ENCODE measurements at places on chromosomes 1 and 21. TPM values are rescaled to one million over a fixed set of nuclear protein-coding genes. Genes with fewer than 3 reads are reported as not detected.

PCAT6 gene
- not detected for total RNA-seq

C1orf216 gene
- total RNA-seq, result 17.5 TPM

NHLH1 gene
- total RNA-seq, result not detected

ADCY10 gene
- under 0.01 TPM for total RNA-seq

OR2T35 gene
- total RNA-seq, result not detected

RAB3B gene
- total RNA-seq, result 21.7 TPM

GJA9 gene
- not detected for total RNA-seq

EGLN1 gene
- 112 TPM for total RNA-seq

OLFML3 gene
- total RNA-seq, result 0.45 TPM

RNF207 gene
- total RNA-seq, result 16.1 TPM

APCS gene
- total RNA-seq, result not detected

HUNK gene
- not detected for total RNA-seq

CSF3R gene
- not detected for total RNA-seq

SLC25A34 gene
- total RNA-seq, result 0.38 TPM

BARHL2 gene
- not detected for total RNA-seq

UQCRHL gene
- 13.7 TPM for total RNA-seq

HORMAD1 gene
- not detected for total RNA-seq

ASTN1 gene
- total RNA-seq, result not detected

RAB42 gene
- 0.81 TPM for total RNA-seq

LRRN2 gene
- not detected for total RNA-seq

NPL gene
- total RNA-seq, result 1.0 TPM

LIN28A gene
- total RNA-seq, result not detected

RYR2 gene
- total RNA-seq, result not detected

FAM72C gene
- total RNA-seq, result 1.5 TPM

KCNE1 gene
- 0.18 TPM for total RNA-seq

CNR2 gene
- total RNA-seq, result not detected

CCDC17 gene
- 0.54 TPM for total RNA-seq

TMCC2 gene
- total RNA-seq, result 2.0 TPM

TMEM125 gene
- not detected for total RNA-seq

TSACC gene
- not detected for total RNA-seq

ACKR1 gene
- 0.75 TPM for total RNA-seq

DNAJC28 gene
- 0.94 TPM for total RNA-seq

DEPDC1 gene
- 5.6 TPM for total RNA-seq

HJV gene
- not detected for total RNA-seq

RIPPLY3 gene
- total RNA-seq, result not detected

SPATA45 gene
- not detected for total RNA-seq

CD5L gene
- not detected for total RNA-seq

ERICH3 gene
- total RNA-seq, result not detected

SMCP gene
- total RNA-seq, result not detected

HAO2 gene
- not detected for total RNA-seq

RAD54L gene
- 3.8 TPM for total RNA-seq

CYP4B1 gene
- total RNA-seq, result not detected

IL20 gene
- total RNA-seq, result not detected

PGD gene
- total RNA-seq, result 121 TPM

Data from endothelial cell of coronary artery (primary cell).